ENCODE measurements at places on chromosomes 6 and 20. TPM values are rescaled to one million over a fixed set of nuclear protein-coding genes. Genes with fewer than 3 reads are reported as not detected.

DNA sequence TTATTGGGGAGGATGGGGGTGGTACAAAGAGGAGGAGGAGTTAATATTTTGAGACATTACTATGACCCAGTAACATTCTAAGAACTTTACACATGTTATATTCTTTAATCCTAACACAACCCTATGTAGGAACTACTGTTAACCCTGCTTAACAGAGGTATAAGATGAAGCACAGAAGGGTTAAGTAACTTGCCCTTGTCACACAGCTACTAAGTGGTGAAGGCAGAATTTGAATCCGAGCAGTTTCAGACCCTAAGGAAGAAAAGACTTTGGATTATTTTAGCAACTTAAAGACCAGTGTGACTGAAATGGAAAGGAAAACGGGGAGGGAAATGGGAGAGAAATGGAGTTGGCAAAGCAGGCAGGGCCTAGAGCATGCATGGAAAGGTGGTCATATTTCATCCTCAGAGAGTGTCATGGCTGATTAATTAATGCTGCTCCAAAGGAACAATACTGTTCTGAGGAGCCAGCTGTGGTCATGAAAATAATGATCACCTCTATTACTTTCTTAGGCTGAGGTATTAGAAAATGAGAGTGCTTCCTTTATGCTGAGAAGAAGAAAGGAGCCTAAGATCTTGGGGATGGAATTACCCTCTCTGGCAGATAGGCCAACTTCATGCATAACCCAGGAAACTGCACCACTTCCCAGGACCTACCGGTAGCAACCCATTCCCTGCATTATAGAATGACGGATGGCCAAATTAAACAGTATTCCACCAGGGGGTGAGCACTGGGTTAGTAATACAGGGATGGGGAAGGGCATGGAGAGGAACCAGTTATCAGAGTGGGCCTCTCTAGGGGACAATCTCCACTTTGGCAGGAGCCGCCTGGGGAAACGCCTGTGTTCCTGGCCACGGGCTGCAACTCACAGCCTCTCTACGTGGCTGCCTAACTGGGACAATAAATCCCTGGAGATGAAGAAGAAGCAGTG is 50.1 kb upstream of the TNFAIP3 start:
- DNase-seq = no peak

DNA sequence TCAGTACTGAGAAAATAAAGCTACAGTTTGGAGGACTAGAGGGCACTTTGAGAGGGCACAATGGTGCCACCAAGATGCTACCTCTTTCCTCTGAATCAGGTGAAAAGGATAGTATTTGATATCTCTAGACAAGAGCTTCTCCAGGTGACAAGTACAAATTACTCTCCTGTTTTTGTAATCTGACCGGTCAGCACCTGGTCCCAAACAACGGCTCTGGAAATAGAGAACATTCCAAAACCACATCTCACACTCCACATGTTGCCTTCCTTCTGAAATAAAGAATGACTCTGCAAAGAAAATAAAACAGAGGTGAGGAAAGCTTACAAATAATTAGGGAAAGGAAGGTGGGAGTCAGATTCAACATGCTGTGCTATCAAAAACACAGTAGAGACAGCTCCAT is 51.3 kb upstream of the CITED2 start:
- DNase-seq = no peak

DNA sequence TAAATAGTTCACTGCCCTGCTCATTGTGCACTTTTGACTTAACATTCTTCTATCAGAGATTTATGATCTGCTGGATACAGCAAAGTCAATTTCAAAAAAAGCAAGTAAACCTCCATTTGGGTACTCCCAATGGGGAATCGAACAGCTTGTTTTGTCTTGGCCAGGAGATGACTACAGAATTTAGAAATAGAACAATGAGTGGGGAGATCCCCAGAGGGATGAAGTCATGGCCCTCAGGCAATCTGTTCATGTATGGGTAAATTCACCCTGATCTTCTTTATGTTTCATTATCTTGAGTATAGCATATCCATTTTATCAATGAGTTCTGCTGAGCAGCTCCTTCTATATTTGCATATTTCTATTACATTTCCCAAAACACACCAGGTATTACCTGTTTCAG is 1681.9 kb downstream of the HACE1 start:
- no peak for DNase-seq

GRCh38 chr6:118502169-118502568 is 45.9 kb upstream of the PLN start:
- no peak for DNase-seq

DNA sequence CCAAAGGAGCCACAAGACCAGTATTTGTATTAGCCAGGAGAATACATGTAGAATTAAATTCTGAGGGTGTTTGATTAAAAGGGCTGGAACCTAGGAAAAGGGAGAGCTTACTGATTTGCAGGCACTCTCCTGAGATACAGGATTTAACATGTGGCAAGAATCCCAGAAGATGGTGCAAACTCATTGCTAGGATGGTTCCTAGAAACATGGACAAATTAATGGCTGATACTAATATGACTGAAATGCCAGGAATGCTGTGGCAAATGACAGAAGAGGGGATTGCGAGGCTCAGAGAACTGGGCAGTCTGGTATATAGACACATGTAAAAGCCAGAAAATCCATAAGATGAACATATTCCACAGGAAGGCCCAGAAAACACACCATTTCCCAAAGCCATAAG is 118.1 kb downstream of the RWDD2A start:
- peak; percentile 11 for DNase-seq

DNA sequence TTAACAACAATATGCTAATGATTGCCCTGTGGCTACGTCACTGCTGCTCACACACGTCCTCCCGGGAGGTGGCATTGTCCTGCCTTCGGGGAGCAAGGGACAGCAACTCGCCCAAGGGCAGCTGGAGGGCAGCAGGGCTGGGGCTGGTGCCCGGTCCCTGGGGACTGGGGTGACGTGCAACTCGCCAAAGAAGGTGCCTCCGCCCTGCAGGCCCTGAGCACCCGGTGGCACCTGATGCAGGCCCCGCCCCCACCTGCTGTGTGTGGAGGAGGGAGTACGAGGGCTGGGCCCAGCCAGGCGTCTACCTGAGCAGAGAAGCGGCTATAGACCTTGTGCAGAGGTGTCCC is 64.8 kb upstream of the SLCO4A1 start:
- no peak for DNase-seq

GRCh38 chr6:82775981-82776380 is 289.7 kb downstream of the UBE3D start:
- DNase-seq = no peak

- DNase-seq = peak; percentile 18
These were observed 158.6 kb upstream of the MLN start for GRCh38 chr6:33962246-33963027.

GRCh38 chr6:7257521-7258230 is 55.3 kb downstream of the SSR1 start:
- no peak for DNase-seq

GRCh38 chr6:22332216-22332615 is 35.4 kb upstream of the PRL start:
- DNase-seq = no peak

DNA sequence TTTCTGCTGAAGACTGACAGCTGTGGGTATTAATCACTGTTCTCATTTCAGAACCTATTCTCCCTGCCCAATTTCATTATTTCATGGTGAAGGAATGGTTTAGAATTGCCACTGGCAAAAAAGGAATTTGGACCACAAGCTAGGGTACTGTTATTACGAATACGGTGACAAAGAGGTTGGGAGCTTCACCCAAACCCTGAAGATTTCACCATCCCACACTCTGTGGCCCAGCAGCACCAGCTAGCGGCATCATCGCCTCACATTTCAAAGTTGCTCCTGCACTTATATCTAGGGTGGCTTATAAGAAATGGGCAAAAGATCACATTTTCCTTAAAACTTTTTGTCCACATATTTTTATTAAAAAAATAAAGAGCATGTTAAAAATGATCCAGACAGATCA is 236.1 kb downstream of the SYNDIG1 start:
- DNase-seq = no peak

DNA sequence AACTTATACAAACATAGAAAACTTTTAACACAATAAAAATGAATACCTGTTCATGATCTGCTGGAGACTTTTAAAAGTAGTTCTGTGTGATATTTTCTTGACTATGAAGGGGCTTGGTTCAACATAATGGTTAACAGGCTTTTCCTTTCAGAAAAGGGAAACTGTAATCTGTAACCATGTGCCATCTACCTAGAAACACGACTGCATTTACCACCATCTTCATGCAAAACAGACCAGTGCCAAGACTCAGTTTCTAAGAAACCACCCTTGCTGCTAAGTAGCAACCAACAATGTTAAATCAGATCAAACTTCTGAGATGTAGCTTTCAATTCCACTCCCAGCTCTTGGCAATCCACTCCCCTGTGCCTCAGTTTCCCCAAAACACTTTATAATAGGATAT is 15.7 kb downstream of the STAU1 start:
- no peak for DNase-seq

ZGPAT gene
- total RNA-seq = 19.4 TPM
